ENCODE measurements at places on chromosomes 7 and 10. TPM values are rescaled to one million over a fixed set of nuclear protein-coding genes. Genes with fewer than 3 reads are reported as not detected.

The CPA1 gene
- not detected for polyA plus RNA-seq

The SLC18A2 gene
- not detected for polyA plus RNA-seq

The OGA gene
- polyA plus RNA-seq: 42.4 TPM

GRCh38 chr7:90459888-90460287 lies 9.6 kb upstream of the PTTG1IP2 start:
- H3K27me3 ChIP-seq: no peaks in the 10 kb centered on the region
- no peak for DNase-seq
- H3K4me1 ChIP-seq: peaks cover 4% of the 10 kb centered on the region

DNA sequence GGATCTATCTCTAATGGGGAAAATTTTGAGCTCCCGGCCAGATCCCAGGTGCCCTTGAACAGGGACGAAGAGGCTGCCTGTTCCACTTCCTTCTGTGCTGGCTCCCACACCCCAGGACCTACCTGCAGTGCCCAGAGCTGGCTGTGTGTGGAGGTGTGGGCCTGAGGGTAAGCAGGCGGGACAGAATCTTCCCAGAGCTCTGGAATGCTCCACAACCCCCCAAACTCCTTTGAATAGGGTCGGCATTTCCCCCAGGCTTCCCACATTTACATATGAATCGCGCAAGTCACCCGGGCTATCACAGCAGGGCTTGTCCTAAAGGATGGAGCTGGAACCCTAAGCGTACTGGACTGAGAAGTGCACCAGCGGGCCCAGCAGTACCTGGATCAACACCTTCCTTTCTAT lies 95.9 kb downstream of the DNMBP start:
- H3K27me3 ChIP-seq: no peaks in the 10 kb centered on the region
- H3K36me3 ChIP-seq: peaks cover 3% of the 10 kb centered on the region
- no peak overlapping the region for H3K4me3 ChIP-seq
- H3K27ac ChIP-seq: no peak overlapping the region
- peaks cover 37% of the 10 kb centered on the region for H3K4me1 ChIP-seq

- H3K4me3 ChIP-seq: no peak overlapping the region
- no peak overlapping the region for H3K27ac ChIP-seq
- H3K27me3 ChIP-seq: no peaks in the 10 kb centered on the region
- no peak for DNase-seq
- H3K36me3 ChIP-seq: no peaks in the 10 kb centered on the region
Observed at GRCh38 chr7:103660455-103661371, 214.7 kb upstream of the SLC26A5 start.

DNA sequence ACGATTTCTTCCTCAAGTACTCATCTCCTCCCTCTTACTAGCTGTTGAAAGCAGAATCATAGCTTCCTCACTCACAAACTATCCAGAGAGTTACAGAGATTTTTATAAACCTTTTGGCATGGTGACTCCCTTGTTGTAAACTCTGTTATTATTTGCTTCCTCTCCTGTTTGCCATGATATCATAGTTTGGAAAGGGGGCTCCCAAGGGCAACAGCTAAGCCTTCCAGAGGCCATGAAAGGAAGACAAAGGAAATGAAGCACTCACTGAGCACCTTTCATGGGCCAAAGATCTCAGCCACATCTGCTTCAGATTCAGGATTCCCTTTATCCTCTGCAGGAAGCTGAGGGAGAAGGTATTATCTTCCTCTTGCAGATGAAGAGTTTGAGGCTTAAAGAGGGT lies 484.6 kb downstream of the PLXNA4 start:
- no peak overlapping the region for H3K4me3 ChIP-seq

- no peak overlapping the region for H3K27ac ChIP-seq
- H3K36me3 ChIP-seq: peaks cover 11% of the 10 kb centered on the region
- DNase-seq: no peak
- H3K27me3 ChIP-seq: no peaks in the 10 kb centered on the region
- peaks cover 6% of the 10 kb centered on the region for H3K4me1 ChIP-seq
Observed at GRCh38 chr7:22853138-22853537, 30.5 kb upstream of the TOMM7 start.

- H3K27ac ChIP-seq: no peak overlapping the region
- no peak overlapping the region for H3K4me3 ChIP-seq
- DNase-seq: no peak
- H3K36me3 ChIP-seq: no peaks in the 10 kb centered on the region
- no peaks in the 10 kb centered on the region for H3K27me3 ChIP-seq
- no peaks in the 10 kb centered on the region for H3K4me1 ChIP-seq
Observed at GRCh38 chr10:30743586-30743985, 114.0 kb upstream of the LYZL2 start.

Measured in heart left ventricle (tissue), 16 donors.